Activated T-helper 1 cell treated with Interleukin-2 at 50 U/mL for 16 hours (primary cell): ENCODE measurements at places on chromosomes 2 and 18.

DNA sequence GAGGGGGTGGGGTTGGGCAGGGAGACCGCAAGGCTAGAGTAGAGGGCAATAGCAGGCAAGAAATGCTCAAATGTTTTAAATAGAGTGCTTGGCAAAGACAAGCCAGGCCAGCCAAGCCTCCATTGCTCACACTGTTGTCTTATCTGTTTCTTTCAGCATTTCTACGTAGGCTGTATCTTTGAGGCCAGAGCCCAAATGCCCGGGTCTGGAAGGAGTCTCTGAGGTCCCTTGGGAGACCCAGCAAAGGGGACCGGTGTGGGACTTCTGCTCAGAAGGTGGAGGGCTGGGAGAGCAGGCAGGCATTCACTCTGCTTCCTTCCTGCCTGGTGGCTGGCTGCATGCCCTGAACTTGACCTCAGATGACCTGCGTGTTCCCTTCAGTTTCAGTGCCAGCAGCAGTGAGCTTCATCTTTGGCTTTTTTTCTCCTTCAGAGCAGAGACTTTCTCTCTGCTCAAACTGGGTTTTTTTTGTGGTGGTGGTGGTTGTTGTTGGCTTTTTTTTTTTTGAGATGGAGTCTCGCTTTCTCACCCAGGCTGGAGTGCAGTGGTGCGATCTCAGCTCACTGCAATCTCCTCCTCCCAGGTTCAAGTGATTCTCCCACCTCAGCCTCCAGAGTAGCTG is 13.7 kb upstream of the TET3 start:
- DNase-seq = peak; percentile 25

GRCh38 chr2:164661349-164661748 is 40.1 kb upstream of the GRB14 start:
- DNase-seq = no peak

DNA sequence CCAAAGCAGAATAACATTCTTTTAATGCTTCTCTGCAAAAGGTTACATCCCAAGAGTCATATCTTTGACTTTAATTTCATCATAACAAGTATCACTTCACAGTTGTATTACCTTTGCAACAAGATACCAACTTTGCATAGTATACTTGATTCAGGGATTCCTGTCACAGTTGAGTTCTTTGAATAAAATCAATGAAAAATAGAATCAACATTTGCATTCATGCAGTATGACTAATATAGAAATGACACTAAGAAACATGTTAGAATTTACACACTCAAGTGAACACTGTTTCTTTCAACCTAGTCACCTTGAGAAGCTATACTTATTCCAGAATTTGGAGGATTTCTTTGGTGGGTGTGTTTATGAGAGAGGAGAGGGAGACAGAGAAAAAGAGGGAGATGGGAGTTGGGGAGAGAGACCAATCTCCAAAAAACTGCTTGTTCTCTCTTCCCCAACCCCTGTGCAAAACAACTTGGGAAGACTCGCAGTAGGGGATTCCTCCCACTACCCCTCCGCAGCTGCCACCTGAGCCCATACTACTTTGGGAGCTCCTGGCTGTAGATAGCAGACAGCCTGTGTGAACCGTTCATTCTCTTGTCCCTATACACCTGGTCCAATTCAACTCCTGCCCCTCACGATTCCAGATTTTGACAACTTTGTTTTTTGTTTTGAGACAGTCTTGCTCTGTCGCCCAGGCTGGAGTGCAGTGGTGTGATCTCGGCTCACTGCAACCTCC is 57.7 kb downstream of the PELI1 start:
- no peak for DNase-seq

DNA sequence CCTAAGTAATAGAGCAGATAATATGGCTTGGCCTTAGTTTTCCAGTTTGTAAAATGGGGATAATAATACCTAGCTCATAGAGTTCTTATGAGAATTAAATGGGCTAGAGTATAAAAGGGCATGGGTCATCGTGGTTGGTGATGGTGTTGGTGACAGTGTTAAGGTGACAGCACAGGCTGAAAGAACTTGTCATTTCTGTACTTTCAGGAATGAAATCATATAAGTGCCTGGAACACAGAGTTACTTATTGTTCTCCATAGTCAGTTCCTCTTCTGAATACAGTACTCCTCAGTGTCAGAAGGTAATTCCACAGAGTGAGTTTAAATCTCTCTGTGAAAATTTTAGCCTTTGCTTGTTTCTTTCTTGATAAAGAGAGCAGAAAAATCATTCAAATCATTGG is 42.4 kb downstream of the KIF5C start:
- no peak for DNase-seq

DNA sequence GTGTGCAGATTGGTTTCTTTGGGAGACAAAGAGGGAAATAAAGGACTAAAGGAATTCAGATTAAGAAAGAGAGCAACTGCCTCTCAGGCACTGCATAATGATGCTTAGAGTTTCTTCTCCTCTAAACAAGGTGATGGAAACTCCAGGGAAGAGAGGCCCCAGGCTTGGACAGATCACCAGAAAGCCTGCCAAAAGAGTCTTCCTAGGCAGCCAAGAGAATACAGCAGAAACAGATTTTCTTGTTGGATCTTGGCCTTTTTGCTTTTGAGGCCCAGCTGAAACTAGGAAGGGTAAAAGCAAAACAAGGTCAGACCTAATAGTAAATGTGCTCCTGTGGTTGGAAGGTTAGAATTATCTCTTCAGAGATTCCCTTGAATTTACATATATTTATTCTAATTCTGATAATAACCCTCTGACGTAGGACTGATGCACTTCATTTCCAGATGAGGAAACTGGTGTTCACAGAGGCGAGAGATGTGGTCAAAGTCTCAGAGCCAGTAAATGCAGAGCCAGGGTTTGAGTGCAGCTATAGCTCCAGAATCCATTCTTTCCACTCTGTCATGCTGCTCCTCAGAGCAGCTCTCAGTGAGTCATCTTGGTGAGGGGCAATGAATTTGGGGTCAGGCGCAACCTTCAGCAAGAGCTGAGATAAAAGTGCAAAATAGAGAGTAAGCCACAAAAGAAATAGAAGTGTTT is 142.3 kb upstream of the FBXO11 start:
- no peak for DNase-seq

- no peak for DNase-seq
Measured at GRCh38 chr2:150449856-150450255, 37.6 kb downstream of the RND3 start.

- no peak for DNase-seq
Measured at GRCh38 chr2:143685421-143686078, 556.3 kb downstream of the ARHGAP15 start.

DNA sequence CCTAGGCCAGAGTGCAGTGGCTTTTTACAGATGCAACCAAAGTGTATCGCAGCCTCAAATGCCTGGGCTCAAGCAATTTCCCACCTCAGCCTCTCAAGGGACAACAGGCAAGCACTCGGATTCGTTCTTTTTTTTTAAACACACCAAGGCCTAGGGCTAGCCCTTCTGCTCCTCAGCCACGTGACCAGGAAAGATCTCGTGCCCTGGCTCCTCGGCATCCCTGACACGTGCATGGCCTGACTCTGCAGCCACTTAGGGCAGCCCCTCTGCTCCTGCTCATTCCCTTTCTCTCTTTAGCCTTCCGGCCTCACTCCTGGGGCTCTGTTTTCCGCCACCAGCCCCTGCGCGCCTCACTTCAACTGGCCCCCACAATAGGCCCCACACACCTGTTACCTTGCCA is 18.4 kb downstream of the FAM178B start:
- DNase-seq = no peak

- no peak for DNase-seq
Measured at GRCh38 chr2:213087040-213087439, 64.4 kb downstream of the IKZF2 start.

DNA sequence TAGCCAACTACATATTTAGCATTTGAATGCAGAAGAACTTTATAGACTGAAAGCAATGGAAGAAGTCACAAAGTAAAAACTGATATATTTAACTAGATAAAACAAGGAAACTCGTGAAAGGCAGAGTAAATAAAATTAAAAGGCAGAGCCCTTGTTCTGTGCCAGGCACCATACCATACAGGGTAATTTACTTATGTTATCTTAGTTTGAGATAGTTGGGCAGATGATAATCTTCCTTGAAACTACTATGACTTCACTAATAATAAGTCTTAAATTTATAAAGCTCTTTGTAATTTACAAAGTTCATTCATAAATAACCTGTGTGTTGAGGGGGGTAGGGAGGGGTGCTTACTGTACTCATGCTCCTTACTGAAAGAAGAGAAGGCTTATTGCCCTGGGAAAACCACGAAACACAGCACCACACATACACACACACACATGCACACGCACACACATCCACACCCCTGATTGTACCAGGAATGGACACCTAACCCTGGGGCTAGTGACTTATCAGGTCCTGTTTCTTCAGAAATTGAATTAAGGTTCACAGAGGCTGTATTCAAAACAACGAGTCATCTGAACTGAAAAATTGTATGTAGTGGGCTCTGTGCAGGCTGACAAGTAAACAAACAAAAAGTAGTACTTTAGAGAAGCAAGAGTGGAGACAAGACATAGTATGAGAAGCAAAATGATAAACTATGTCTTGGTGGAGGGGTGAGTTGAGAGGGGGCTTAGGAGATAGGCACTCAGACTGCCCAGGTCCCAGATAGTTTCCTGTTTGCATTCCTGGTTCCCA is 38.1 kb downstream of the AGFG1 start:
- no peak for DNase-seq

- DNase-seq = no peak
Measured at GRCh38 chr2:164920430-164920829, 34.9 kb downstream of the SLC38A11 start.

GRCh38 chr2:73033142-73033765 is 38.3 kb downstream of the SFXN5 start:
- no peak for DNase-seq

DNA sequence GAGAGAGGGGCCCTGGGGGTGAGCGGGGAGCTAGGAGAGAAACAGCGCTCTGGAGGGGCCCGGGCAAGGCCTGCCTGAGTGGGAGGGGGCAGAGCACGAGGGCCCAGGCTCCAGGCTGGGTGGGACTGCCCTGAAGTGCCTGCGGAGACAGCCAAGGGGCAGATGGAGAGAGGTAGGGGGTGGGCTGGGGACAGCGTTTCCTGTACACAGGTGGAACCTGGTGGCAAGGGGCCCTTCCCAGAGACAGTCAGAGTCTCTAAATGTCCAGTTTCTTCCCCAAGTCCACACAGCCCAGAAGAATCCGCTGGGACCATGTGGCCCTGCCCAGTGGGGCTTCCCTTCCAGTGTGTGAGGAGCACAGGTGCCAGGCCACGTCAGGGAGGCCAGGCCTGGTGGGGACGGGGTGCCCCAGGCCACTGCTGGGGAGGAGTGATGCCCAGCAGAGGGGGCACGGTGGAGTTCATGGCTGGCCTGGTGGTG is 1.7 kb upstream of the GPR35 start:
- no peak for DNase-seq

DNA sequence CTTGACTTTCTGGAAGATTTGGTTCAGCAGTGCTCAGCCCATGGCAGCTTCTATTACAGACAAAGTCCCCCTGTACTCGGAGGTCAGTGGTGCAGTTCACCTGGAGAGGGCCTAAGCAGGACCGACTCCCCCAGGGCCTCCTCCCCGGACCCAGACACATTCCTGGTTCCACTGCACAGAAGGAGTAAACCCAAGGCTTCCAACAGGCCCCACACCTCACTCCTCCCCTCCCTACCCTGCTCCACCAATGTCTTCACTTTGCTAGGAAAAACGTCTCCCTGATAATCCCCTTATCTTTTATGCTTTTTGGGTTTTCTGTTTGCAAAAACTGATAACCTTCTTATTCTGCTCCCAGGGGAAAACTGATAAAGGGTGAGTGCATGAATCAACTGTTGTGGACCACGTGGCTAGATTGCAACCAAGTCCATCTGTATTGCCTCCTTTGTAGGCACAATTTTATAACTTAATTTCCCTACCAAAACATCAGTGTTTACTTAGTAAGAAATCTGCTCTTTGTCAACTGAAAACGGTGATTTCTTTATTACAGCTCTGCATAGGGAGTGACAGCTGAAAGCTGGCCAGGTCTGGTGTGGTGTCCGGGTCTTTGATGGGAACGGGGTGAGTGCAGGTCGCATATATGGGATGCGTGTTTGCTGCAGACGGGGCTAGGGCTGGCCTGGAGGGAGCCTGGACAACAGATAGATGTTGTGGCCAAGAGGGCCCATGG is 202.5 kb downstream of the GLI2 start:
- DNase-seq = no peak

GRCh38 chr2:154537024-154537423 is 161.5 kb upstream of the KCNJ3 start:
- DNase-seq = no peak

- no peak for DNase-seq
Measured at GRCh38 chr2:241728627-241729026, 5.8 kb upstream of the D2HGDH start.

DNA sequence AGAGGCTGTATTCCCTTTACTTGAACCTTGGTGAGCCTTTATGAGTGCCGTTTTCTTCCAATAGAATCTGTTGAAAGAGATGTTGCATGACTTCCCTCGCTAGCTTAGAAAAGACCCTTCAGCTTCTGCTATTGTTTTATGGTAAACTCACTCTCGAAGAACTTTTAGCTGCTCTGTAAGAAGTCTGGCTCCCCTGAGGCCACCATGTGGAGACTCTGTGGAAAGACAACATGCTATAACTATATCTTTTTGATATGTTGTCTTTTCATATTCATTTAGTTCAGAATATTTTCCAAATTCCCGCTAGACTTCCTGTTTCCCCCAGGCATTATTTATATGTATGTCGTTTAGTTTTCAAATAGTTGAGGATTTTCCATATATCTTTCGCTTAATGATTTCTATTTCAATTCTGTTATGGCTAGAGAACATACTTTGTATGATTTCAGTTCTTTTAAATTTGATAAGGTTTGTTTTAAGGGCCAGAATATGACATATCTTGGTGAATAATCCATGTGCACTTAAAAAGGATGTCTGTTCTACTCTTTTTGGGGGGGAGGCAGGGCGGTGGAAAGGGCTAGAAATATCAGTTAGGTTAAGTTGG is 64.1 kb downstream of the PTPN4 start:
- DNase-seq = no peak

- DNase-seq = no peak
Measured at GRCh38 chr18:35497027-35497369, 762 bp downstream of the INO80C start.

DNA sequence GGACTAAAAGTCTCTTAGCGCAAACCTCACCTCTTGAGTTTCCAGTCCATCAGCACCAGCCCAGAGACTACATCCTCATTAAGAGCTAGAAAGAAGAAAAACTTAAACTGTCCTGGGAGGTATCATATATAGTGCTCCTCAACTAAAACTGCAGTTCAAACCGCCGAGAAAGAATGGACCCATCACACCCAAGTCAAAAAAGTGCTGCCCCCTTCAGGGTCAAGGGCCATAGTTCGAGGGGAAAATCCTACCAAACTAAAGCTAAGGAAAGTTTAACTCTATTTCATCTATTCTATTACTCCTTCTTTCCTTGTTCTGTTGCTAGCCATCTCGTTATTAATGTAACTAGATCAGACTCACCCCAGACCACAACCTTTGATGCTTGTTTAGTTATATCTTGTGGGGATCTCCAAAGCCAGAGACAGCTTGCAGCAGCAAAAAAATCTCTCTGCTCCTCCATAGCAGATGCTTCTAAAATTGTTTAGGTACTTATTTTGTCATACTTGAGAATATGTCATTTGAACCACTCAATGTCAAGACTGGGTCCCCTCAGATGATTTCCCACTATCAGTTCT is 134.5 kb upstream of the RMP24 start:
- no peak for DNase-seq
